Left ventricle myocardium inferior (tissue), 1 donor: ENCODE measurements at places on chromosomes 7 and 10.

- H3K4me1 ChIP-seq: no peaks in the 10 kb centered on the region
- no peak overlapping the region for H3K27ac ChIP-seq
- DNase-seq: no peak
- no peaks in the 10 kb centered on the region for H3K27me3 ChIP-seq
- H3K4me3 ChIP-seq: no peak overlapping the region
- no peaks in the 10 kb centered on the region for H3K36me3 ChIP-seq
These were observed 59.4 kb downstream of the POM121L12 start for GRCh38 chr7:53094827-53095226.

DNA sequence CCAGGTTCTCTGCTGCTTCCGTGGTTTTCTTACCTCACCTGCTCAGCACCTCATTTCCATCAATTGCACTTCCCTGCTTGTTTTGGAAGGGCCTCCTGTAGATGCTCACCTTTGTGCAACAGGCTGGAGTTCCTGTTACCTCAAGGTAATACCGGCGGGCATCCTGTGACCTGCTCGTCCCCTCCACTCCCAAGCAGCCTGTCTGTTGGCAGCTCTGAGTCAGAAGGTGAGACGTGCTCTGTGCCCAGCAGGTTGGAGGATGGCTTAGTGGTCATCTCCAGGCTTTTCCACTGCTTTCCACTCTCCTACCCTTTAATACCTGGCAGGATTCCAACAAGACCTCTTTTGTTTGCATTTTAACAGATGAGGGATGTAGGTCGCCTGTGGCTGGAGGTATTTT, 86.0 kb downstream of the CAMK1D start:
- no peak overlapping the region for H3K4me3 ChIP-seq
- no peaks in the 10 kb centered on the region for H3K27me3 ChIP-seq
- no peak overlapping the region for H3K27ac ChIP-seq

DNA sequence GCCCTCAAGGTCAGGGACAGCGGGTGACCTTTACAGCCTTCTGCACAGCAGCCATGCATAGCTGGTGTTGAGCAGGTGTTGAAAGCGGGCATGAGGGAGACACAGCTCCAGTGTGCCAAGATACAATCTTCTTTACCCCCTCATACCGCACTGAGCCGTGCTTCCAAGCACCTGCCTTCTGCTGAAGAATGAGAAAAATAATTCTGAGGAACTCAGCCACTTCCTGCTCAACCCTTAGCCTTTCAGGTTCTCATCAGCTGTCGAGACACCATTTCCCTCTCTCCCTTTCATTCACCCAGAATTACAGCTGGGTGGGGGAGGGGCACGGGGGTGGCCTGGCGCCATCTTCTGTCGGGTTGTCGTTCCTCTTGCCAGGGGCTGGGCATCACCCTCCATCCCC, 58.6 kb downstream of the COL13A1 start:
- no peak for DNase-seq
- peaks cover 8% of the 10 kb centered on the region for H3K27me3 ChIP-seq

DNA sequence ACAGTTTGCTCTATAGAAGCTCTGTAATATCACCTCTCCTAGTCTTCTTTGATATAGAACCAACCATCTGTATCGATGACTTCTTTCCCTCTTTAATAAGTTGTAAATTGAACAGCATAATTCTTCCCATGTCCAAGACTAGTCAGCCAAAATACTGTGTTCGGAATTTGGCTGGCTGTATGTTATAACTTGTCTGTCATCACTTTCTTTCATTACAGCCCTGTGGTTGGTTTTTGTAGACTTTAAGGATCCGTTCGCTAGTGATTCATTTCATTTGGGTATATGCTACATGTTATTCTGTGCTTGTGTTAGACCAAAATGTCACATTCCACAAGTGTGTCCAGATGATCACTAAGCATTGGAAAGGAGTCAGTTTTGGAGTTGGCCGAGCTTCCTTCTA, 155.4 kb upstream of the ITGB1 start:
- peaks cover 10% of the 10 kb centered on the region for H3K27me3 ChIP-seq
- no peaks in the 10 kb centered on the region for H3K36me3 ChIP-seq
- no peak overlapping the region for H3K4me3 ChIP-seq
- peaks cover 51% of the 10 kb centered on the region for H3K4me1 ChIP-seq

DNA sequence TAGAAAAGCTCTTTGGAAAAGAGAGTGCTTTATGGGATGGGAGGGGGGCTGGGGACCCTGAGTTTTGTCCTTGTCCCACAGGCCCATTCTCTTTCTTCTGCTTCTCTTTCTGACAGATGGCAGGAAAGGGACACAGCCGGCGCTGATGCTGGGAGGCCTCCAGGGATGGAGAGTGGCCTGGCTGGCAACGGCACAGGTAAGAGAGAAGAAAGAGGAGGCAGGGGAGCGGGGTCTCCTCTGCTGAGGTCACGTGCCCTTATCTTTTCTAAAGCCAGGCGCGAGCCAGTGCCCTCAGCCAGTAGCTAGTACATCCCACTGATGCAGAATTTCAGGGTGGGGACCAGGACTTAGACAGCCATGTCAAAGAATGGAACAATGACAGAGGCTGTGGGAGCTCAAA, 9.2 kb downstream of the ZNF775 start:
- no peaks in the 10 kb centered on the region for H3K27me3 ChIP-seq
- H3K4me1 ChIP-seq: peaks cover 21% of the 10 kb centered on the region
- peaks cover 3% of the 10 kb centered on the region for H3K36me3 ChIP-seq
- H3K4me3 ChIP-seq: no peak overlapping the region
- DNase-seq: no peak
- peak overlapping the region; percentile 73 for H3K27ac ChIP-seq

- peak overlapping the region; percentile 88 for H3K4me3 ChIP-seq
- peak overlapping the region; percentile 96 for H3K27ac ChIP-seq
- peaks cover 8% of the 10 kb centered on the region for H3K36me3 ChIP-seq
These were observed 1.6 kb upstream of the HILPDA start for GRCh38 chr7:128453836-128454804.

GRCh38 chr7:104397442-104397841, 69.0 kb downstream of the LHFPL3 start:
- no peaks in the 10 kb centered on the region for H3K27me3 ChIP-seq
- no peak for DNase-seq
- H3K4me1 ChIP-seq: no peaks in the 10 kb centered on the region
- H3K27ac ChIP-seq: no peak overlapping the region

DNA sequence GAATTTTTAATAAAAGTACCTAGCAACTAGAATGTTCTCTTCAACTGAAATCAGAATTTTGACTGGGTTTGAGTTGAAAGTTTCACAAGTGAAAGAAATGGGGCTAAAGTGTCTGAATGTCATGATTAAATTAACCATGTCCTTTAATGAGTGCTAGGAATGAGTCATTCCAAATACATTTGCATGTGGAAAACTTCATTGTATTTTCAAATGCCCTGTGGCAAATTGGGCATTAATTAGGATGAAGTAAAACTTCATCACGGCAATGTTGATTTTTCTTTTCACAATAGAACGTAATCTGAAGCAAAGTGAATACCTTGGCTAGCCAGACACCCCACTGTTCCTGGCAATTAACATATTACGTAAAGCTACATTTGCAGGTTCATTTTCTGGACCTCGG, 166.6 kb downstream of the KIAA1217 start:
- H3K4me1 ChIP-seq: peaks cover 16% of the 10 kb centered on the region
- no peaks in the 10 kb centered on the region for H3K27me3 ChIP-seq
- DNase-seq: no peak
- H3K27ac ChIP-seq: no peak overlapping the region

- peak overlapping the region; percentile 32 for H3K4me3 ChIP-seq
- H3K36me3 ChIP-seq: no peaks in the 10 kb centered on the region
- no peak for DNase-seq
- H3K27me3 ChIP-seq: no peaks in the 10 kb centered on the region
These were observed 47.8 kb upstream of the CALCR start for GRCh38 chr7:93622036-93623033.

- no peaks in the 10 kb centered on the region for H3K4me1 ChIP-seq
- no peak overlapping the region for H3K4me3 ChIP-seq
- DNase-seq: no peak
- no peak overlapping the region for H3K27ac ChIP-seq
- no peaks in the 10 kb centered on the region for H3K27me3 ChIP-seq
- no peaks in the 10 kb centered on the region for H3K36me3 ChIP-seq
These were observed 94.4 kb downstream of the AHR start for GRCh38 chr7:17392846-17393245.
